ENCODE measurements at places on chromosomes 5 and 9.

DNA sequence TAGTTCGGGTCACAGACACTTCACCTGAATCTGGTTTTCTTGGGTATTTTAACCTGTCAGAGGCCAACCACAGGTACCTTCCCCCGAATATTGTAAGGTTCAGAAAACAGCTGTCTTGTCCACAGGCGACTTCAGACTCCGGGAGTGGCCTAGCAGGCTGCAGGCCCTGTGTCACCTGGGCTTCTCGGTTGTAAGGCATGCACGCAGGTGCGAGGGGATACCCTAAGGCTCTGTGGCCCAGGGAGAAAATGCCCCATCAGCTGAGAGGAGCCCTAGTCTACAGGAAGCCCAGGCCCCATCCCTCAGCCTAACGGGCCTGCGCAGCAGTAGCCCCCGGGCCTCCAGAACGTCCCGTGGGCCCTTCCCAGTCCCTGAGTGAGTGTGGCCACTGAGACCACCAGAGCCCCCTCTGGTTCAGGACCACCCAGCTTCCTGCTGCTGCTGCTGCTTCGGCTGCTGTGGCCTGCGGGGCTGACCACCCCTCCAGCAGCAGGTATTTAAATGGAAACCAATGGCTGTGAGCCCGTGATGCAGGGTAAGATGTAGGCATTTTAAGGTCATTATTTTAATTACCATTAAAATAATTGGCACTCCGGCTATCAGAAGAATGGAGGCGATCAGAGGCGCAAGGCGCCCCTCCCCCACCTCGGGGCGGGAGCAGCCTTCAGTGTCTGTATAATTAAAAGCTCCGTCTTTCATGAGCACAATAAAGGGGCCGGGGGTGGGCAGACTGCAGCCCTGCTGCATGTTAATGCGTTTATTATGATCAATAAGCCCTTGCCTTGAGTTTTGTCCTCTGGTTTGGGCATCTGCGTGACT is 65.4 kb downstream of the PSMB7 start:
- no peak for DNase-seq

GRCh38 chr9:14006386-14007187 is 307.4 kb downstream of the NFIB start:
- DNase-seq: no peak

GRCh38 chr5:166346726-166347374 is 1944.6 kb upstream of the WWC1 start:
- DNase-seq: no peak

- no peak for DNase-seq
These were observed 169.0 kb downstream of the CDK5RAP2 start for GRCh38 chr9:120410925-120411501.

GRCh38 chr5:168728546-168729211 is 149.5 kb upstream of the PANK3 start:
- no peak for DNase-seq

DNA sequence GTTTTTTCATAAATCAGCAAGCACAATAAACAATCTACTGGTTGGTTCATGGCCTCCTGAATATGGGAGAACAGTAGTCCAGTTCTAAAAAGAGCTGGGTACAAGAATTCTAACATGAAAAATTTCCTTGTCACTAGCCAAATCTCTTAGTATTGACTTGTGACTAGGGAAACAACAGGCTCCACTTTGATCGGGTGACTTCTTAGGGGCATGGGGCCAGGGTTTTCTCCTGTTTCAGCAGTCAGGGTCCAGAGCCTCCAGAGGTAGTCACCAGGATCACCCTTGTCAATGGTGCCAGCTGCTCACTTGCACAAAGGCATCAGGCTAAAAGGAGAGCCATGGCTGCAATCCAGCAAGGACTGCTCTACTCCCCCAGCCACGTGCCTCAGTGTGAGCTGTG is 38.1 kb downstream of the LPAR1 start:
- no peak for DNase-seq

GRCh38 chr9:98866435-98867102 is 59.1 kb downstream of the GALNT12 start:
- no peak for DNase-seq

DNA sequence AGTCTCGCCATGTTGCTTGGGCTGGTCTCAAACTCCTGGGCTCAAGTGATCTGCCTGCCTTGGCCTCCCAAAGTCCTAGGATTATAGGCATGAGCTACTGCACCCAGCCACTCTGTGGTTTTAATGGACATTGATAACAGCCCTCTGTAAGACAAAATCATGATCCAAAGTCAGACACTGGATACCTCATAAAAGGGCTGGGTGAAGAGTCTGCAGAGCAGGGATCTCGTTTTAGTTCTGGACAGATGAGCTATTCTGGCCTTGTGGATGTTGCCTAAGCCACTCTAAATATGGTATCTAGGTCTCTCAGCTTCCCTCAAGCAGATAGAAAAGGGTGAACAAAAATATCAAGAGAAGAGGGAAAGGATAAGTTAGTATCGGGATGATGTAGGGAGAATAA is 133.4 kb upstream of the OSMR start:
- DNase-seq: no peak

DNA sequence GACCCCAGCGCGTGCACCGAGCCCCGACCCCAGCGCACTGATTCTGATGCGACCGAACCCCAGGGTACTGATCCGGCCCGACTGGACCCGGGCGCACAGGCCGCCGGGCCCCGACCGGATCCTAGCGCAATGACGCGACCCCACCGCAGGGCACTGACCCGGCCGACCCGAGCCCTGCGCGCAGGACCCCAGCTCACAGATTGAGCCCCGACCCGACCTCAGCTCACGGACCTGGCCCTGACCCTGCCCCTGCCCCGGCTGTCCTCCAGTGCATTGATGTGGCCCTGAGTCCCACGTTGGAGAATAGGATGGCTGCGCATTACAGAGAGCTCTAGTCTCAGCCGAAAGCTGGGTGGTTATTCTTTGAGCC is 438 bp downstream of the TRIP13 start:
- DNase-seq: no peak

DNA sequence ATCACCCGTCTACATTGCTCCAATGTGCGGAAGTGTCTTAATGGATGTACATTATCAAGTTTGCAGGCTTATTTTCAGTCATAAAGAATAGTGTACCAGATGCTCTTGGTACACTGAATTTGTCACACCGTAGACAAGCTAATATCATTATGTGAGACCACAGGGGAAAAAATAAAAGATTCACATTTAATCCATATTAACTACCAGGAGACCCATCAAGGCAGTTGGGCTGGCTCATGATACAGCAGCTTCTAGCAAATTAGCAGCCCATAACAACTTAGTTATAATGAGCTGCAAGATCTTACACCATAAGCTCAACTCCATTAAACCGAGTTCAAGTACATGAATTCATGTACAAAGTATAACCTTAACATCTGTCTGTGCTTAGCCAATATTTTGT is 324.9 kb downstream of the CTNND2 start:
- no peak for DNase-seq

- no peak for DNase-seq
These were observed 290.9 kb upstream of the RGMB start for GRCh38 chr5:98482321-98483300.

DNA sequence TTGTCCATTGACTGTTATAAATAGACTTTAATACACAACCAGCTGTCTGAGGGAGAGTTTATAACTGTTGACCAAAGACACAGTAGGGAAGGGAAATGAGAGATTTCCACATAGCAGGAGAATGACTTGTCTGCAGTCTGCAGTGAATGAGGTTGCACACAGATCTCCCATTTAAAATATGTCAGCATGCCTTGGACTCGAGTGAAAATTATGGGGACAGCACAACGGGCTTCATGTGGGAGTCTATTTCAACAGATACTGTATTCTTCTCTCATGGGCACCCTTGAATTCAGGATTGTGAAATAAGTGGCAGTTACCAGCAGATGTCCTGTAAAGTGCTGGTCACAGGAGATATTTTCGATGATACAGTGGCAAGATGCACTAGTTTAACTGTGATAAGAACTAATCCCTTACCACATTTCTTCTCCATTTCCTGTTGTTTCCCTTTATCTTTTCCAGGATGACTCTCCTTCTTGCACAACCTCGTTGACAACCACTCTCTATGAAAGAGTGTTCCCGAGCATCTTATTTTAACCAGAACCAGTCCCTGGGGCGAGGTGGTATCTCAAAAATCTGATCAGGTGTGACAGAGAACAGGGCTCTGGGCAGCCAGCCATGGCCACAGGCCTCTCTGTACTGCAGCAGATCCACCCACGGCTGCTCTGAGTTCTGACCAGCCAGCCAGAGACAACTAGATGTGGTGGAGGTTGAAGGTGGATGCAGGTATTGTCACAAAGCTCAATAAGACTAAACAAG is 51.5 kb upstream of the MAP3K1 start:
- no peak for DNase-seq

DNA sequence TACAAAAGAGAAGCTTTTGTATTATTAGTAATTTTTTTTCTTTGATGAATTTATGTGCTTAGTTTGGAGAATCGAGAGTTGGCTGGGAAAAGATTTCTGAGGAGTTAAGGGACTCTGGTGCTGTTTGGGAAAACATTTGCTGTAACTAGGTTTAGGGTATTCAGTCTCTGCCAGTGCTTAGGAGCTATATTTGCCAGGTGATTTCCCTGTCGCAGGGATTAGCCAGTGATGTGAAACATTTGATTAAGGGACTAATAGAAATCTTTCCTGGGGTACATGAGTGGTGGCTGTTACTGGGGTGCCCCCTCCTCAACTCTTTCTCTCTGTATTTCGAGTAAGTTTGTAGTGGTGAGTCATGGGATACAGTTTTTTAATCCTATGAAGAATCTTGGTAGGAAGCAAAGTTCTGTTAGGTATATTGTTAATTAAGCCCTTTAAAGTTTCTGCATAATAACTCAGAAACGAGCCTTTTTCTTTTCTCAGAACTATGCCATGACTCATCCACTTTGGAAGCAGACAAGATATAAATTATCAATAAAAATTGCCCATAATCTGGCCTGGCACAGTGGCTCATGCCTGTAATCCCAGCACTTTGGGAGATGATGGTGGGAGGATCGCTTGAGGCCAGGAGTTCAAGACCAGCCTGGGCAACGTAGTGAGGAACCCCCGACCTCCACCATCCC is 18.6 kb downstream of the RGMB start:
- DNase-seq: no peak

DNA sequence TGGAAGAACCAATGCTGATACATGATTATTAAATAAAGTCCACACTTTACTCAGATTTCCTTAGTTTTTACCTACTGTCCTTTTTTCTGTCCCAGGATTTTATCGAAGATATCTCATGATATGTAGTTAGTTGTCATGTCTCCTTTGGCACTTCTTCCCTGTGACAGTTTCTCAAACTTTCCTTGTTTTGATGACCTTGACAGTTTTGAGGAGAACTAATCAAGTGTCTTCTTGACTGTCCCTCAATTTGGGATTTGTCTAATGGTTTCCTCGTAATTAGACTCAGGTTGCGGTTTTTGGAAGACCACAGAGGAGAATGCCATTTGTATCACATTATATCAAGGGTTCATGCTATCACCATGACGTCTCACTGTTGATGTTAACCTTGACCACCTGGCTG is 483.1 kb upstream of the ZNF608 start:
- DNase-seq: no peak

GRCh38 chr5:128773378-128773777 is 191.9 kb upstream of the SLC27A6 start:
- no peak for DNase-seq

GRCh38 chr9:4277531-4277991 is 22.3 kb downstream of the GLIS3 start:
- no peak for DNase-seq

DNA sequence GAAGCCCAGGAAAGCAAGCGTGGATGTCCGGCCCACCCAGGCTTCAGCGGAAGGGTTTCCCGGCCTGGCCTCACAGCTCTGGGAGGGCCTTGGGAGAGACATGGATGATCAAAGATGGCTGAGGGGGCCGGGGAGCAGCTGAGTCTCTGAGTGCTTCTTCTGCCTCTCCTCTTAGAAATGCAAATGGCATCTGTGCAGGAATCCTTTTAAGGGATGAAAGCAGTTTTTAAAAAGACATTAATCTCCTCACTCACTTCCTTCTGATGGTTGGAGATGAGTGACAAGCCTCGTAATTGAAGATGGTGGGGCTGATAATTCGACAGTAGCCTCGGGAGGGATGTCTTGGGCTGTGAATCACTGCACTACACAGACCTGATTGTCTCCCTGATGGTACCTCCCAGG is 24.3 kb upstream of the PITX1 start:
- no peak for DNase-seq

GRCh38 chr9:92634712-92635605 is 35.0 kb downstream of the IPPK start:
- DNase-seq: peak; percentile 74

GRCh38 chr9:132646726-132647125 is 23.1 kb downstream of the DDX31 start:
- no peak for DNase-seq

Data from tibial nerve (tissue), 4 donors.